NCI-H2081 treated with DMSO at 0.1 percent for 48 hours (cell line): ENCODE measurements at places on chromosomes 4 and X.

GRCh38 chrX:150159537-150159936 is 203.6 kb upstream of the MAMLD1 start:
- DNase-seq, result no peak

- DNase-seq, result no peak
Observed at GRCh38 chr4:176579226-176579625, 213.5 kb downstream of the VEGFC start.

- DNase-seq, result no peak
Observed at GRCh38 chr4:122921971-122922876, at the start of gene NUDT6. Gene NUDT6, minus strand, starts transcription at chr4:122922597. Its CDS starts 25 bp downstream, at chr4:122922572.

DNA sequence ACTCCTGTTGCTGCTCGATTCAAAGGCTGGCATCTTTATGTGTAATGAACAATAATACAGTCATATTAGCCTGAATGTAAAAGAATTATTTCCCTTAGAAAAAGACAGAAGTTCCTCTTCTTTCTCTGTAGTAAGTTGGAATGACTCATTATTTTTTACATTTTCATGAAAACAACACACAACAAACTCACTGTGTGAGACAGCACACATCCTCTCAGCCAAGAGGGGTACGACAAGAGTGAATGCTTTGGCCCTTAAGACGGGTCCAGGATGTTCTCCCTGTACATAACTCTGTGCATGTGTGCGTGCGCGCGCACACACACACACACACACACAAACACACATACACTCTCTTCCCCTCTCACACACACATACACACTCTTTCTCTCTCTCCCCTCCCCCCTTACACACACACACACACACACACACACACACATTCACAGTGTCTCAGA is 72.8 kb downstream of the MANBA start:
- DNase-seq, result no peak

DNA sequence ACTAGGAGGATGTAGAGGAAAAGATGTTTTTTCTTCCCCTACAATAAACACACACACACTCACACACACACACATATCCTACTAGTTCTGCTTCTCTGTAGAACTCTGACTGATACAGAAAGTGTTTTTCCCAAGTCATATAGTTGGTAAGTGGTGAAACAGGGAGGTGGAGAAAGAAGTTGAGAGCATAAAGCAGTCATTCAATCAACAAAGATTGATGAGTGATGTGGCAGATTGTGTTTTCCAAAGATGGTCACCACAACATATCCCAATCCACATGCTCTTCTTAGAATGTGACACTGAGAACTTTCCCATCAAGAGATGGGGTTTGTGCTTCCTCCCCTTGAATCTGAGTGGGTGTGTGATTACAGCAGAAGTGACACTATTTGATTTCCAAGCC is 123.4 kb upstream of the ATP6AP2 start:
- no peak for DNase-seq

- DNase-seq, result no peak
Observed at GRCh38 chr4:52657618-52658501, 1.2 kb downstream of the USP46 start.

DNA sequence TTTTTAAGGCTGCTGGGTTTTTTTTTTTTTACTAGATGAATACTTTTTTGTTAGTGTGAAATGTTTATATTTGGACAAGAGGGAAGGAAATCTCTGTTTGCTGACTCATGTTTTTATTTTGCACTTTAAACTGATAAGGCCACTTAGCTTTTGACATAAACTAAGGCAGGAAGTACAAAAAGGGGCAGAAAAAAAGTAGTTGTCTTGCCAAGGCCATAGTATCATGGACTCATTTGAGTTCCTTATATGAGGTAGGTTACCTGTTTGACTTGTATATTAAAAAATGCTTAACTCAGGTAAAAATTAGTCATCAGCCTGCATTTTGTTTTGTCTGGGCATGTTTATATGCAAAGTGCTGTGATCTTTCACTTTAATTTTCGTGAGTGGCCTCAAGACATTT is 26.0 kb downstream of the SMAD1 start:
- no peak for DNase-seq

DNA sequence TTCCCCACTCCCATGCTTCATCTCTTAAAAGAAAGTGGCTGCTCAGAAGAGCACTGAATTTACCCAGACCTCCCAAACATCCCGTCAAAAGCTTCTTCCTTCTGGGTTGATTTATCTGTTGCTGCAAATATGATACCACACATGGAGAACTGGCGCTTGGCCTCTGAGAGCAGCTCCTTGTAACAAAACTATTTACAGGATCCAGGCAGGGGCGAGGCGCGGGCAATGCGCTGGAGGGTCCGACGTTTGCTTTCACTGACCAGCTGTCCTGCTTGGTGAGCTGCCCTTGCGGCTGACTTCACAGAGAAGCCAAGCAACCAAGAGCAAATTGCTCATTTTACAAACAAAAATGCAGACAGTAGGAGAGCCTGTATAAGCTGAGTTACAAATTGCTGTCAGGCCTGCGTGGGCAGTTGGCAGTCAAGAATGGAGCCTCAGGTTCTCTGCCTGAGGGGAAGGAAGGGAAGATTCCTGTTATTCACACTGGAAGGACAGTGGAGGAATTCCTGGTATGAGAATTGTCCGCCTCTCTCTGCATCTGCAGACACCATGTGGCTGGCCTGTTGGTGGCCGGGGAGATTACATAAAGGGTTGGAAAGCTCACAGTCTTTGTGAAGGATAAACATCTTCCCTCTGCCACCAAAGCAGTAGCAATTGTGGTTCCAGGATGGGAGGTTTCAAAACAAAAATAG is 192.2 kb upstream of the LEF1 start:
- DNase-seq, result no peak
